ENCODE measurements at places on chromosomes 2 and 18.

DNA sequence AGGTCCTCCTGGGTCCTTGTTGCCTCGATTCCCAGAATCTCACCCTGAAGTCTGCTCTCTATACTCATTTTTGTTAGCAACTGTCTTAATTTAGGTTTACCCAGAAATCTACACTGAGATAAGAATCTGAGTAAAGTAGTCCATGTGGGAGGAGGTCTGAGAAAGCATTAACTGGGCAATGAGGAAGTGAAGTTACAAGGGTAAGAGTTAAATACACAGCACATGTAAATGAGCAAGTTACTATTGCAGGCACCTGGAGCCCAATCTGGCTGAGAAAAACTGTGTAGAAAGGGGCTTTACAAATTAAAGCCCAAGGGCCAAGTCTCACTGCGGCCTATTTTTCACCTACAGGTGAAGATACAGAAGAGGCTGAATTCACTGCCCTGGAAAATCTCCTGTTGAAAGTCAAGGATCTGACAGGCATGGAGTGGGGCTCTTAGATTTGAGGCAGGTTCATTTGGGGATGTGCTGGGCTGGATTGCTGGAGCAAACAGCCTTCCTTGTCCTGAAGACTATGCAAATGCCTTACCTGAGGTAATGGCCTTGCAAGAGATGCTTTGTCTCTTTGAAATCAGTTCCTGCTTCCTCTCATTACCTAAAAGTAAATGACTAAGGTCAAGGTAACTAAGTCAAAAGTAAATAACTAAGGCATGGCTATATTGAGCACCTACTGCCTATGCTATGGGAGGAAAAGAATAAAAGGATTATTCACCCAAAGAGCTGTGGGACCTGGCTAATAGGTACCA lies 84.4 kb upstream of the DYNAP start:
- no peak for DNase-seq

- DNase-seq: no peak
Measured at GRCh38 chr2:5195636-5196035, 496.5 kb upstream of the SOX11 start.

DNA sequence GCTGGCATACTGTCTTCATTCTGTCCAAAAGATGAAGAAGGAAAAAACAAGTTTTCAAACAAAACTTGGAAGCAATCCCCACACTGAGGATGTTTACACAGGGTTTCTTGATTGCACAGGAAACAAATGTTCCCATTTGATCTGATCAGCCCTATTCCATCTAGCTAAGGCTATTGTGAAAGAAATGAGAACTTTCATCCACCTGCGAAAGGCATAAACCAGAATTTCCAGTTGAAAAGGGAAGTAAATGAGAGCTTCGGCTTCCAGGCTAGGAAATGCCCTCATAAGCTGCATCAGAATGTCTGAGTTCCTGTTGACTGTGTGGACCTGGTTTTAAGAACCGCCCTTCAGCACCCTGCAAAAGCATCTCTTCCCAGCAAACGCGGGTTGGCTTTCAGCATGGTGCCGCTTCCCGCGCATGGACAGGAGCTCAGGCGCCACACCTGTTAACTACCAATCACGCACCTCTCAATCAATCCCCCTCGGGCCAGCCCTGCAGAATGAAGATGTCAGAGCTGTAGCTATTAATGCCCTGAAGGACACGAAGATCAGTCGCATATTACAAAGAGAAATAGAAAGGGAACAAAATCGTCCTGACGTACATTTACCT lies 850.4 kb downstream of the GALR1 start:
- DNase-seq: no peak

GRCh38 chr2:138071720-138072719 lies 107.7 kb downstream of the HNMT start:
- no peak for DNase-seq

DNA sequence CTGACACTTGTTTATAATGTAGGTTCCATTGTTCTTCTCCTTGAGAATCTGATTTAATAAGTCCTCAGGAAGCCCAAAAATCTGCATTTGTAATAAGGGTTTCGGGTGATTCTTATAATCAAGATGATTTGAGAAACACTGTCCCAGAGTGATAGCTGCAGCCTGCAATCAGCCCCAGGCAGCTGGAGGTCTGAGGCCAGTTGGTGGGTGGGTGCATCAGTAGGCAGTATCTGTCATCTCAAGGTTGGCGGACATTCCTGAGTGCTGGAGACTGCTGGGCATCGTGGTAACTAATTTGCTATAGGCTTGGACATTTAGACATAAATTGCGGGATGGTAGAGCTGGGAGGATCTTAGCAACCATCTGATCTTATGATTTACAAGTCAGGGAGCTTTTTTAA lies 2.7 kb upstream of the IL18RAP start:
- DNase-seq: no peak

GRCh38 chr2:3154700-3155099 lies 222.9 kb downstream of the EIPR1 start:
- no peak for DNase-seq

- DNase-seq: no peak
Measured at GRCh38 chr2:233011268-233011650, 1.8 kb downstream of the NGEF start.

DNA sequence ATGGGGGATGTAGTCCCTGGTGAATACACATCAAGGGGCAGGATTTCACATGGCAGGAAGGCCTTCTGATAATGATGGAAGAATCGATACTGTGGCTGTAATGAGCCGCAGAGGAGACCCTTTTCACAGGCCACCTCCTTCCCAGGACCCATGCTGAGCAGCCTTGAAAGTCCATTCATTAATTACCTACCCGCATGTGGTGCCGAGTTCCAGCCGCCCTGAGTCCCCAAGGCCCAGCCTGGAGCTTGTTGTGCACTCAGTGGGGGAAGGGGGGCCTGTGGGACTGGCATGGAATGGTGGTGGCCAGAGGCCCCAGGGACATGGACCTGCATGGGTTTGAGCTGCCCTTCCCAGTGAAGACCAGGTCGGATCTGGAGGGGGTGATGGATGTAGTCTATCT lies 25.5 kb downstream of the ASB18 start:
- no peak for DNase-seq

GRCh38 chr2:160388464-160389263 lies 104.9 kb downstream of the RBMS1 start:
- no peak for DNase-seq

- no peak for DNase-seq
Measured at GRCh38 chr2:7083580-7084509, 166.6 kb downstream of the RNF144A start.

DNA sequence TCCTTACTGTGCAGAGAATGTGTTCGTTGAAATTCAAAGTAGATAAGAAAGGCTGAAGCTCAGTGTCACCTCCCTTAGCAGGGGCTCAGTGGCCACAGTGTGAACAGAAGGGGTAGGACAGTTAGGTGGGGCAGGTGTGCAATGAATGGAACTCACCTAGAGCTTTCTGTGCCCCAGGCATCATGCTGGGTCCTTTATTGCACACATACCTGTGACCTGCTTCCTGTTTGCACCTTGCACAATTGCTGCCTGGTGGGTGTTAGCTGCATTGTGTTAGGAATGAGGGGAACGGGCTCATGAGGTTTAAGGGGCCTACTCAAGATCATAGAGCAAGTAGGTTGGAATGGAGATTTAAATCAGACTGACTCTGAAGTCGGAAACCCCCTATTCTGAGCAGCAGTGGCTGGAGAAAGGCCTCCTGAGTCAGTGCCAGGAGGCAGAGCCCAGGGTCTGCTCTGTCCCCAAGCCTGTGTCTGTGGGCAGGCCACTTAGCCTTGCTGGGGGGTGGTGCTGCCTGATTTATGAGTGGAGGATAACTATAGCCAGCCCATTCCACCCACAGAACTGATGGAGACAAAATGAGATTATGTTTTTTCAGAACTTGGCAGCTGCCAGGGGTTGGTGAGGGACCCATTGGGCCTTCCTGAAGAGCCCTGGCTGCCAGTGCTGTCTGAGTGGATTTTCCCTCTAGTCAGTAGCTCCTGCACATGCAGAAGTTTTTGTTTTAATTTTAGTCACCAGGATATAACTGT lies 76.2 kb downstream of the NPAS2 start:
- no peak for DNase-seq

DNA sequence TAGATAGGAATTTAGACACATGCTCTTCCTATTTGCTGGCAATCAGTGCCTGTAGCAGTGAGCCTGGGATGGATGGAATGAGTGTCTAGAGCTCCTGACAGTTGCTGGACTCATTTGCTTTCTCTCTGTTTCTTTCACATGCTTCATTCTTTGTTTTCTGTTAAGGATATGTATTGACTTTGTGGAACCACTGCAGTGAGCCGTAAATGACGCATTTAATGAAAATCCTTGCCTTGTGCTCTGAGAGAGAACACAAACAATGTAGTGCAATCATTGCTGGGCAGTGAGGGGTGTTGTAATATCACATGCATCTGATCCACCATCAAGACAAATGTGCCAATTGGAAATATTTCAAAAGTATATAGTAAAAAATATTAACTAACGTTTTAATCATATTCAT lies 25.2 kb upstream of the CDH20 start:
- no peak for DNase-seq

- no peak for DNase-seq
Measured at GRCh38 chr2:45825001-45825651, 173.7 kb downstream of the PRKCE start.

DNA sequence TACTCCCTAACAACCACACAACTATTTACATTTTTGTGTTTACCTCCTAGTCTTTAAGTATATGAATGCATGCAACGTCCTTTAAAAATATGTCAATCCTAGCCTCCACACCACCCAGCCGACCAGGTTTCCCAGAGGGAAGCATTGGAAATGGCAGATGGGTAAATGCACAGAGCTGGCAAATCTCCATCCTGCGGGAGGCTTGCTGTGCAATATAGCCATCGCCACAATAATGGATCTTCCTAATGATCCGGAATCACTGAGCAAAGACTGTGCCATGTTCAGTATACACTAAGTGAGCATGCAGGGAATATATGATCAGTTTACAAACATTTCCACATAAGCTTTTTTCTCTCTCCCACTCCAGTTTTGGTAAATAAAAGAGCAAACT lies 131.8 kb downstream of the NEDD4L start:
- no peak for DNase-seq

GRCh38 chr2:73256618-73256922 lies 22.5 kb downstream of the CCT7 start:
- DNase-seq: no peak

DNA sequence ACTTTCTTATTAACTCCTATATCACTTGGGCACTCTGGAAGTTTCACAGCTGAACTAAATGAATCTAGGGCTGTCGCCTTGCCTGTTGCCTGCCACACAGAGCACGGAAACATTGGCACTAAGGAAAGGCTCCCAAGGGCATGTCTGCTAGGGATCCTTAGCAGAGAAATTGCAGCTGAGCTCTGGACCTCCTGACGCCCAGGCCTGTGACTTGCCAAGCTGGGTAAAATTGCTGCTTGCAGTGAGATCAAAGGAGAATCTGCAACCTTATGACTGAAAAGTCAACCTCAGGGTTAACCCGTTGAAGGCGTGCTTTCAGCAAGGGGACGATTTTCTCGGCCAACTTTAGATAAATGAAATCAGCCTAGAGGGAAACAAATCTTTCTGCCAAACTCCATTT lies 189.8 kb downstream of the NCK2 start:
- DNase-seq: peak; percentile 31

GRCh38 chr2:104845552-104845931 lies 8.4 kb upstream of the POU3F3 start:
- no peak for DNase-seq

- DNase-seq: no peak
Measured at GRCh38 chr2:25313711-25314513, 27.8 kb downstream of the DNMT3A start.

DNA sequence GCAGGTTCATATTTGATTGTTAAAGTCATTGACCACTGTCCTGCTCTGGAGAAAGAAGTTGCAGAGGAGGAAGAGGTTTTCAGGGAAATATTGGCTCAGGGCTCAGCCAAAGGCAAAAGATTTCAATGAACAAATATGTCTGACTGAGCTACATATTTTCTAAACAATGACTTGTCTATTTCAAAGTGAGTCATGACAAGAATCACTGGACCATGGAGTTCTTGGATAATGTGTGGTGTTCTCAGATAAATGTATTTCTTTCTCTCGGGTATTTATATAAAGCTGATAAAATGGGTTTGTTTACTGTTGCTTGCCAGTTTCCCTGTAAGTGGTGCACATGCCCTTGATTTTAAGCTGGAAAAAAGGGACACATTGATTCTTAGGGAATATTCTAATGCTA lies 34.3 kb upstream of the RMP24 start:
- no peak for DNase-seq

GRCh38 chr2:8059794-8060193 lies 622.1 kb upstream of the ID2 start:
- DNase-seq: no peak

- DNase-seq: no peak
Measured at GRCh38 chr2:137211761-137212160, 446.4 kb downstream of the THSD7B start.

- no peak for DNase-seq
Measured at GRCh38 chr2:6068429-6068828, 376.2 kb downstream of the SOX11 start.

DNA sequence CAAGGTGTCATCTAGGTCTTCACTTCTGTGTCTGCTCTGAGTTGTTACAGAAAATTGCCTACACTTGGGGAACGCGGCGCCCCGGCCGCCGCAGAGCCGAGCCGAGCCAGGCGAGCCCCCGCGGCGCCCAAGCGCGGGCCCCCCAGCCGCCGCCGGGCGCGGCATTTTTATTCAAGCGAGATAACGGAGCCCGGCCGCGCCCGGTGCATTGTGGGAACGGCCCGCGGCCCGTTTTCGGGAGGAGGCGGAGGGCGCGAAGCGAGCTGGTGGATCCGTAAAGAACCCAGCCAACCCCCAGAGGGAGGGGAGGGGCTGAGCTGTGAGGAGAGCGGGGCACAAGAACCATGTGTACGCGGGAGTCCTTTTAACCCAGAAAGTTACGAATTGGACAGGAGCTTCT lies 191.8 kb downstream of the FTCDNL1 start:
- no peak for DNase-seq

- DNase-seq: no peak
Measured at GRCh38 chr2:132937629-132938028, 267.6 kb upstream of the LYPD1 start.

DNA sequence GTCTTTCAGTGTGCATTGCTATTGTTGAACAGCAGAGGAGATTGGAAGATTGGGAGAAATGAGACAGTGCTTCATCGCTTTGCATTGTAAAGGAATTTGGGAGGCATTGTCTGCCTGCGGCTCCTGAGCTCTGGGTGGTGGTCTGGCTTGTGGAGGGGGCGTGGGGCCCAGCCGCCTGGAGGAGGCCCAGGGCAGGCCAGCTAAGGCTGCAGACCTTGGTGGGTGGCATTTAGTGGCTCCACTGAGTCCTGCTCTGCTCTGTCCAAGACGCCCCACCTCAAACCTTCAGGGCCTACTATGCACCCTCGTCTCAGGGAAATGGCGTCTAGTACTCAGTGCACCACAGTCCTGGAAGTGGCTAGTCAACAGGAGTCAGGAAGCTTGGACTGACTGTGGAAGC lies 5.7 kb upstream of the HS1BP3 start:
- no peak for DNase-seq

- DNase-seq: no peak
Measured at GRCh38 chr2:17719562-17720371, 33.8 kb downstream of the SMC6 start.

- DNase-seq: no peak
Measured at GRCh38 chr2:237130562-237131421, 45.1 kb downstream of the COPS8 start.

- DNase-seq: no peak
Measured at GRCh38 chr2:197184959-197185586, 125.5 kb downstream of the ANKRD44 start.
